Epithelial cell of prostate (primary cell): ENCODE measurements at places on chromosomes 7 and 10.

DNA sequence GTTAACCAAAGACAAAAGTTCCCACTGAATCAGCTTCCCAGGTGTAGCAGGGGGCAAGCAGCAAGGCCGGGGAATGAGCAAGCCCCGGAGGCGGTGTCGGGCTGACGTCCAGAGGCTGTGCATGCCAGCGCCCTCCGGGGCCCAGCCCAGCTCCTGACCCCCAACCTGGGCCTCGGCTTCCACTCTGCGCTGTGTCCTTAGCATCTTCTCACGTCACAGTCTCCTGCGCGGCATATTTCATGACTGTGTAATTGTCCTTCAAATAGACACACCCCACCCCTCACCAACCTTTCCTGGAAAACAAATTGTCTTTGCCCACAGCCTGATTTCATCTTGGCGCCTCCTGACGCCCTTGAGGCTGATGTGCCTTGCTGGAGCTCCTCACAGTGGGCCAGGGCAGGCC, 133.5 kb downstream of the RGS10 start:
- no peak for DNase-seq

- DNase-seq: no peak
Observed at GRCh38 chr7:28732071-28732869, 225.9 kb downstream of the TRIL start.

- DNase-seq: no peak
Observed at GRCh38 chr7:74138334-74138867, 35.8 kb upstream of the EIF4H start.

DNA sequence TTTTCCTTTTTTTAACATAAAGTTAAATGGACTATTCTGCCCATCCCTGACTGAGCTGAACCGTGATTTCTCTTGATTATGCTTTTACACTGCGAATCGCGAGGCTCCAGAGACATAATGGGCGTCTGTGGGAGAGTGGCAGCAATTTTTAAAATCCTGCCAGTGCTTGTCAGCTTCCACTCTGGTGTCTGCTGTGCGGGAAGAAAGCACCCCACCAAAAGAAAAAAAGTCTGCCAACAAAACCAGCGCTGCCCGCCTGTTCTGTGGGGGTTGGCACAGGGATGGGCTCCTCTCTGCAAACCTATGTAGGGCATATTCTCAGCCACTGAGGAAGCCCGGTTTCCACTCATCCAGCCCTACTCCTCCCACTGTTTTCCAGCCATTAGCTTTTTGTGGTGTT, 592.3 kb upstream of the GALNT17 start:
- no peak for DNase-seq

DNA sequence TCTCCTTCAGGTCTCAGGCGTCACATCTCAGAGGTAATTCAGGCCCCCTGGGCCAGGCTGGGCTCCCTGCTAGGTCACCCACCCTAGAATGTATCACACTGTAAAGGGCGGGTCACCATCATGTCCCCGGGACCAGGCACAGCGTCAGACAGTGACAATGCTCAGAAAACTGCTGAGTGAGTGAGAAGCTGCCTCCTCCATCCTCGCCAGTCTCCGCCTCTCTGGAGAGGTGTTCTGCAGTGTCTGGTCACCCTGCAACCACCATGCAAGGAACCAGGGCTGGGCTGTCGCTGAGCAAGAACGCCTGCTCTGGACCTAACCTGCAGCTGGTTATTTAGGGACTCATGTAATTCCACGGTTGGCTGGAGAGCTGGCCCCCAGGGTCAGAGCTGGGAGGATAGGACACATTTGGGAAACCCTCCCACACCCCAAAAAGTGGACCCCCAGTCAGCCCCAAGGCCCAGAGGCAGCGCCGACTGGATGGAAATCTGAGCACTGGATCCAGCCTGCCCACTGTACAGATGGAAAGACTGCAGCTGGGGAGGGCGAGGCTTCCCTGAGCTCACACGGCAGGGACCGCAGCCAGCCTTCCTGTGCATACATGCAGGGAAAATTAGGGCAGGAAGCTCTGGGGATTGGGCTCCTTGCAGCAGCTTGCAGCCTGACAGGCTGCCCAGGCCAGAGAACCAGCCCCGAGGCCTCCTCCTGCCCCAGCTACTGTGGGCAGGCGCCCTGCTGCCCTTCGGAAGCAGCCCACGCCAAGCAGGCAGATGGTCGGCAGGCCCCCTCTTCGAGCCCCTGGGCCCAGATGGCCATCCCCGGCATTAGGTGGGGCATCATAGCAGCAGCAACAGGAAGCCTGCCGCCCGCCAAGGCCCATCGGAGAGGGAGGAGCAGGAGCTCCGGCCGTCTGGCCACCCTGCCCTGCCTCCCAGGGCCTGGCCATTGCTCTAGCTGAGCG, 105.4 kb upstream of the ZMIZ1 start:
- no peak for DNase-seq

DNA sequence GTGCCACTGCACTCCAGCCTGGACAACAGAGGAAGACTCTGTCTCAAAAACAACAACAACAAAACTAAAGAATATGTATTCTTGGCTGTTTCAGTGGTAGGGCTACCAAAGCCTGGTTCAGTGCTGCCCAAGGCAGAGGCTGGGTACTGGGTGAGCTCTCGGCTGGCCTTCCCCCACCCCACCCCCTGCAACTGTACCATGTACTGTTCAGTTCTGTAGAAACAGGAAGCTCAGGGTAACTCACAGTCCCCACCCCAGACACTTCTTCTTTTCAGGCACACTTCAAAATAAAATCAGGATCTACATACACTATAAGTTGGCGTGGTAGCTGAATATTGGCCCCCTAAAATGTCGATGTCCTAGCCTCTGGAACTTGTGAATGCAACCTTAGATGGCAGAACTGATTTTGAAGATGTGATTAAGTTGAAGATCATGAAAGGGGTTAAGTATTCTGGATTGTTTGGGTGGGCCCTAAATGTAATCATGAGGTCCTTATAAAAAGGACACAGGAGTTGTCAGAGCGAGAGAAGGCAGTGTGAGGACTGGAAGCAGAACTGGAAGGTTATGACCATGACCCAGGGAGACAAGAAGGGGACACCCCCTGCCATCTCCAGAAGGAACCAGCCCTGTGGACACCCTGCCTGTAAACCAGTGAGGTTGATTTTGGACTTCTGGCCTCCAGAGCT, 31.2 kb downstream of the TBXAS1 start:
- DNase-seq: no peak

DNA sequence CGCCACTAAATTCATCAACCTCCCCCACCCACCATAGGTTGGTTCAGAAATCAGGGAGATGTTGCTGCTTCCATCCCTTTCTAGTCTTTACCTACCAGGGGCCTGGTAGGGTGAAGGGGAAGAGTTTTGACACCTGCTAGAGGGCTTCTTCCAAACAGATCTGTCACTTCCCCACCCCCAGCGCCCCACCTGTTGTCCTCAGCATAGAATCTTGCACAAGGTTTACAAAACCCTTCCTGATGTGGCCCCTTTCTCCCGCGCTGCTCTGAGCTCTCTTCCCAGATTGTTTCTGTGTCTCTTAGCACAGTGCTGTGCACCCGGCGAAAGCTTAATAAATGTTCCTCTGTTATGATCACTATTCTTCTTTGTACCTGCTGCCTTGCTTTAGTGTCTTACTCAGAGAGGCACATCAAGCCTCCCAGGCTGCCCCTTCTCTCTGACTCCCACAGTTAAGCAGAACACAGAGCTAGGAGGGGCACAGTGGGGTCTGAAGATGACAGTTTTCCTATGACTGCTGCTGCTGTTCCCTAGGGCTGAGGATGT, 11.2 kb upstream of the C10orf95 start:
- no peak for DNase-seq

DNA sequence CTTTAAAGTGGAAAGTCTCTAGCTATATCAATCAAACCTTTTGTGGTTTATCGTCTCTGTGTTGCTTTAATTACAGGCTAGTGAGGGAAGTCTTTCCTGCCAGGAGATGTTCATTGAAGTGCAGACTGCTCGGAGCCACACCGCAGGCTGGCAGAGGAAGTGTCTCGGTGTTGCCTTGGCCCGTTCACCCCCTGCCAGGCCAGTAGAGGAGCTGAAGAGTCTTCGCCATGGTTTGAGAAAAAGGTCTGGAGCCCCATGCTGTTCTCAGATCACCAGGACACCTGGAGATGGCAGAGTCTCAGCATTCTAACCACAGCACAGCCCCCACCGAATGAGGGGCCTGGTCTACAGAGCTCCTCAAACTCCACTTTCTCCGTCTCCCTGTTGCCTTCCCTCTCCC, 275.9 kb upstream of the PLPP4 start:
- DNase-seq: no peak

- no peak for DNase-seq
Observed at GRCh38 chr10:71651928-71652327, 67.7 kb downstream of the C10orf105 start.

DNA sequence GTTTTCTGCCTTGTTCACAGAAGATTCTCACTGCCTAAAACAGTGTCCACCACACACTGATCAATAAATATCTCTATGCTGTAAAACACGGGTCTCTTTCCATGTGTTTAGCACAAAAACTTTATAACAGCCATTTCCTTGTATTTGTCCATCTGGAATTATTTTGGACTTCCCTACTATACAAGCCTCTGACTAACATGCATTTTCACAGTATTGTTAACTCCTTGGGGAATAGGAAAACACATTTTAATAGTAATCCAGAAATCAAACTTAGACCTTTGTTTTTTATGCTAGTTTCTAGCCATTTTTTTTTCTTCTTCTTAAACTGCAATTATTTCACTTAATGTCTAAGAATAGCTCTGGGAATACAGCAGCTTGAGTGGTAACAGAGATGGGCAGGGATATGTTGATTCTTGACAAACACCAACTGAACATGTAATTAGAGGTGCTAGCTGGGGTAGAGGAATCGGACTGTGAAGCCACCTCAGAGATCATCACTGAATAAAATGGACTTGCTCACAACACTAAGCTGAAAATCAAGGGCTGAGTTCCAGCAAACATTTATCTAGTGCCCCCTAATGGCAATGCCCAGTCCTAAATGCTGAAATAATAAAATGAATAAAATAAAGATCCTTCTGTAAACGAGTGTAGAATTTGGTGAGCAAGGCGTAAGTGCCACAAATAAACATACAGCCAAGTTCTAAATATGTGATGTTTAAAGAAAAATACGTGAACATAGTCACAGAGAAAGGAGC, 593.1 kb downstream of the SORCS1 start:
- DNase-seq: no peak

DNA sequence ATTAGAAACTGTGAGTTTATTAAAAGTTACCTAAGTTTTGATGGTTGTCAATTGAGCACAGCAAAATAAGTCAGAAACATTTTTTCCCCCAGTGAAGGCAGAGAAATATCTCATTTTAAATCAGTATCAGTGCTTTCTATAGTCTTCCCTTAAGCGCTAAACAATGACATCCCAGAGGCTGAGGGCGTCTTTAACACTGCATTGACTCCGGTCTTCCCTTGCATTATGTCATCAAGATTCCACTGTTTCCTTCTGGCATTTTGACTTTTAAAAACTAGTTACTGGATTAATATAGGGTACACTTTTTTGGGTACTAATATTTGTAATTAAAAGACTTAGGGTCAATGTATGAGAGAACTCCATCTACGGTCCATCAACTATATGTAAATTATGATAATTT, 3.9 kb downstream of the GLUD1 start:
- DNase-seq: no peak

DNA sequence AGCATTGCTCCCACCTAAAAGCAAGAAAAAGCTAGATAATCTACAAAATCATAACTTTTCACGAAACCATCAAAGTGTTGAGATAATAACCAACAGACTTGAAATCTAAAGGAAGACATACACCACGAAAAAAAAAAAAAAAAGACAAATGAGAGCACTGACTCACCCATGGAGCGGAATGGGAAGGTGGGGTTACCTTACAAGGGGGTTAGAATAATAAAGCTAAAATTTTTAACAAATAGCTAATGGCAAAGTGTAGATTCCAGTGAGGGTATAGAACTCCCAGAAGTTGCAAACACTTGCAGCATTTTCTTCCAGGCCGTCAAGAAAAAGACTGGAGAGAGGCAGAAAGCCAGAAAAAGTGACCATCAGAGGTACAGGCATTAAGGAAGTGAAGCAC, 27.2 kb downstream of the IPMK start:
- DNase-seq: no peak

DNA sequence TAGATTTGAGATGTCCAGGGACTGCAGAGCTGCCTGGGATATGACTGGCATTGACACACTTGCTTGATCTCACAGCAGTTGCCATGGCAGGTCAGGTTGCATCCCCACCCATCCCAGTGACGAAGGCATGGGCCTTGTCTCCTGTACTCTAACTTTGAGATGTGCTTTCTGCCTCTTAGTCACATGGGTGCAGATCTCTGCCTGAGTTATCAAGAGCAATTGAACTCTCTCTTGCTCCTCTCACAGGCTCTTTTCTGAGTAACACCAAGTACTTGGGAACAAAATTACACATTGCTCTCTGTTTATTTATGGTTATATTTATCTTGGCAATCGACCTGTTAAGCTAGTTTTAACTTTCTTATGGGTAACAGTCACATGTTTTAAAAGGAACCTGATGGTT, 237.3 kb downstream of the NSUN6 start:
- no peak for DNase-seq

DNA sequence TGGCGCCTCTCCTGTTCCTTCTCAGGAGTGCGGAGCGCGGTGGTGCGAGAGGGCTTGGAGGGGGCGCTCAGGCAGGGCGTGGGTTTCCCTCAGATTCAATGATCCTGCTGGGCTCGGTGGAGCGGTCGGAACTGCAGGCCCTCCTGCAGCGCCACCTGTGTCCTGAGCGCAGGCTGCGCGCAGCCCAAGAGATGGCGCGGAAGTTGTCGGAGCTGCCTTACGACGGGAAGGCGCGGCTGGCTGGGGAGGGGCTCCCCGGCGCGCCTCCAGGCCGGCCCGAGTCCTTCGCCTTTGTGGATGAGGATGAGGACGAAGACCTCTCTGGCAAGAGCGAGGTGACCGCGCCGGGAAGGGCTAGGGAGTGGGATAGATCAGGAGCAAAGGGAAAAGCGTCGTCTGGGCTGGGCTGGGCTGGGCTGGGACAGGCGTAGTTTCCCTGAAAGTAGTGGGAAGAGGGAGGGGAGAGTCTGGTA, 17.0 kb downstream of the FAM131B start:
- no peak for DNase-seq

- DNase-seq: no peak
Observed at GRCh38 chr7:5824297-5824610, 42.8 kb upstream of the RNF216 start.
